ENCODE measurements at places on chromosomes 12 and 14. TPM values are rescaled to one million over a fixed set of nuclear protein-coding genes. Genes with fewer than 3 reads are reported as not detected.

The ENDOU gene
- not detected for total RNA-seq

DNA sequence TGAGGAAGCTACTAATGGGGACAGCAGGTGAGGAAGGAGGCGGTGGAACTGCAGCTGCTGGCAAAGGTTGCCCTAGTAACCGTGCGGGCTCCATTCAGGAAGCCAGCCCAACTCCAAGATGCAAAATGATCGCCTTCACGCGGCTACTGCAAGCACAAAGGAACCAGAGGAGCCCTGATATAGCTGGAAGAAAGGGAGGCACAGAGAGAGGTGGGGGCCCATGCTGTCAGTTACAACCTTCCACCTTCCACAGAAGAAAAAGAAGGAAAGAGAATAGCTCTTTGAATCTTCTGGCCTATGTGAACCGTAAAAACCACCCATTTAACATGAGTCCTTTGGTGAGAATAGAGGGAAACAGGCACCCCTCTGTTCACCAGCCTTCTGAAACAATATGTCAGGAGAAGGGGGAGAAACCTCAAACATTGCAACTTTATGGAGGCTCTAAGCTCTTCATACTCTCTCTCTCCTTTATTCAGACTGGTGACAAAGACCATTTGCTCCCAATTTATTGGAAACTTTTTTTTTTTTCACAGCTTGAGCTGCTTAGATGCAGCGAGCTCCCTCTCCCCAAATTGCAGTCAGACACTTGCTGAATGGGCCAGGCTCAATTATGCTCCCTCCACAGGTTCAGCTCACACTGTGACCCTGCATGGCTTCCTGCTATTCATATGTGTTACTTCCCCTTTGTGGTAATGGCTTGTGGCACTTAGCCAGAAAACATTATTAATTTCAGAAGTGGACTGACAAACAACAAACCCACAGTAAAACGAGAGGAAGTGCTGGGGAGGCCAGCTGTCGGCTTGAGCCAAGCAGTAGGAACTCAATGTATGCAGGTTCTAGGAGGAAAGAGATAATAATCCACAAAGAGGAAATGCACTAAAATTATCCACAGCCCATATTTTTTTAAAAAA lies 6.2 kb downstream of the DUSP6 start:
- peaks cover 3% of the 10 kb centered on the region for H3K36me3 ChIP-seq
- peak overlapping the region; percentile 40 for H3K27ac ChIP-seq
- DNase-seq, result no peak
- peaks cover 30% of the 10 kb centered on the region for H3K4me1 ChIP-seq
- H3K27me3 ChIP-seq, result no peaks in the 10 kb centered on the region

DNA sequence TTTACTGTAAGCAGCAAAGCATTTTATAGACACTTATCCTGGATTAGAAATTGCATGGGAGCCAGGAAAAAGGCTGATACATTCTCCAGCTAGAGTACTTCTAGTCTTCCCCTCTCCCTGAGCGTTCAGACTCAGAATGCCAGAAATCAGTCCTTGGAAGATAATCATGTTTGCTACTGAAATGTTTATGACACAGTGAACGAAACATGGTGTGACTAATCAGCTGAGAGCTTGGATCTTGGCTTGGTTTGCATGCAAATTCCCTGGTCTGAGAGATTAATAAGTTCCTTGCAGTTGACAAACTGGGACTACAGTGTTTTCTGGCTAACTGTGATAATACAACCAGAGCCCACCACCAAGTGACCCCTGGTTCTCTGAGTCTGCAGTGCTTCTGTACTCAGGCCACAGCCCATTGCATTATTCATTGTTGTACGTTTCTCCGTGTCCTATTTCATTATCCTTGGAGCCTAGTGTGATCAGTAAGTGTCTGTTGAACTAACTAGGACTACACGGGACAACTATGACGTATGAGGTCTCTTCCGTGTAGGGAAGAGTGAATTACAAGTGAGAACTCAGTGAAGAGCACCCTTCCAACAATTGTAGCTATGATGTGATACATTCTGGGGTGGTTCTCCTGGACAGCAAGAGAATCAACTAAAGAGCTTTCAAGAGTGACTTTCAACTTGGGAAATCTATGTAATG lies 34.6 kb upstream of the EVL start:
- peak; percentile 30 for DNase-seq
- H3K4me3 ChIP-seq, result no peak overlapping the region
- no peaks in the 10 kb centered on the region for H3K27me3 ChIP-seq

GRCh38 chr14:34398024-34398423 lies 64.0 kb downstream of the SPTSSA start:
- H3K27ac ChIP-seq, result no peak overlapping the region
- H3K36me3 ChIP-seq, result no peaks in the 10 kb centered on the region
- no peak overlapping the region for H3K4me3 ChIP-seq
- no peaks in the 10 kb centered on the region for H3K4me1 ChIP-seq

The SLC5A8 gene
- not detected for total RNA-seq

DNA sequence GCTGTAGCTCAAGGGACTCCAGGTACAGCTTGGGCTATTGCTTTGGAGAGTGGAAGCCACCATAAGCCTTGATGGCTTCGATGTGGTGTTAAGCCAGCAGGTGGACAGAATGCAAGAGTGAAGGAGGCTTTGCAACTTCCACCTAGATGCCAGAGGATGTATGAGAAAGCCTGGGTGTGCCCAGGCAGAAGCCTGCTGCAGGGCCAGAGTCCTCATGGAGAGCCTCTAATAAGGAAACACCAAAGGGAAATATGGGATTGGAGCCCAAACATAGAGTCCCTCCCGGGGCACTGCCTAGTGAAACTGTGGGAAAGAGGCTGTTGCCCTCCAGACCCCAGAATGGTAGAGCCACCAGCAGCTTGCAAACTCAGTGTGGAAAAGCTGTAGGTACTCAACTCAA lies 9.8 kb upstream of the DICER1 start:
- no peaks in the 10 kb centered on the region for H3K4me1 ChIP-seq
- no peak for DNase-seq
- no peak overlapping the region for H3K27ac ChIP-seq
- no peaks in the 10 kb centered on the region for H3K27me3 ChIP-seq

GRCh38 chr12:25585662-25586061 lies 32.6 kb upstream of the LMNTD1 start:
- no peak overlapping the region for H3K27ac ChIP-seq
- H3K4me1 ChIP-seq, result no peaks in the 10 kb centered on the region
- H3K27me3 ChIP-seq, result peaks cover 2% of the 10 kb centered on the region
- H3K36me3 ChIP-seq, result no peaks in the 10 kb centered on the region
- H3K4me3 ChIP-seq, result no peak overlapping the region
- DNase-seq, result no peak

The PLBD2 gene
- total RNA-seq, result 69.7 TPM

GRCh38 chr14:59656473-59656872 lies 79.9 kb upstream of the CCDC175 start:
- no peak overlapping the region for H3K27ac ChIP-seq
- no peaks in the 10 kb centered on the region for H3K36me3 ChIP-seq
- no peaks in the 10 kb centered on the region for H3K4me1 ChIP-seq
- no peaks in the 10 kb centered on the region for H3K27me3 ChIP-seq
- no peak for DNase-seq

The SYCP3 gene
- not detected for total RNA-seq

DNA sequence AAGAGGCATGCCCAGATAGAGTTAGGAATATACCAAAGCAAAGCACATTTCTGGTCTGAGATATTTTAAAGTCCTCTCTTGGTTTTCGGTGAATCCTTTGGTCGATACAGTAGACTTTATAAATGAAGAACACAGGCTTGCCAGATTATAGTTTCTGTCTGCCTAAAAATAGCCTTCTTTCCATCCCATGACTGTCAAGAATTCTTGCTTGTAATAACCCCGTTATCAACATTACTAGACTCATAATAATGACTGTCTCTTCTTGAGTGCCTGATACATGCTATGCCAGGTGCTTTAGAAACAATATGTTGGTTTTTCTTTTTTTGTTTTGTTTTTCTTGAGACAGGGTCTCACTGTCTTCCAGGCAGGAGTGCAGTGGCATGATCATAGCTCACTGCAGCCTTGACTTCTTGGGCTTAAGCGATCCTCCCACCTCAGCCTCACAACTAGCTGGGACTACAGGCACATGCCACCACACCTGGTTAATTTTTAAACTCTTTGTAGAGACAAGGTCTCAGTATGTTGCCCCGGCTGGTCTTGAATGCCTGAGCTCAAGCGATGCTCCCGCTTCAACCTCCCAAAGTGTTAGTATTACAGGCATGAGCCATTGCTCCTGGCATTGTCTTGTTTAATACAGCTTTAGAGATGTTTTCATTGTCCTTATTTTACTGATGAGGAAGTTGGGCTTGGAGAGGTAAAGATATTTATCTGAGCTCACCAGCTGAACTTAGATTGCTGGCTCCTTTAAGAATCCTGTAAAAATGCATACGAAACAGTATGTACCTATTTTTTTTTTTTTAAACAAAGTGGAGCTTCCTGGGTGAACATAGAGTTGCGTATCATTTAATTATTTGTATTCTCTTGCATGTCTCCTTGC lies 30.4 kb downstream of the CHST11 start:
- H3K4me1 ChIP-seq, result no peaks in the 10 kb centered on the region
- H3K36me3 ChIP-seq, result no peaks in the 10 kb centered on the region
- no peak overlapping the region for H3K27ac ChIP-seq
- H3K4me3 ChIP-seq, result no peak overlapping the region
- no peak for DNase-seq

The AMN gene
- 0.44 TPM for total RNA-seq

The NTF3 gene
- total RNA-seq, result not detected

GRCh38 chr12:51820526-51821439 lies 27.7 kb downstream of the FIGNL2 start:
- no peaks in the 10 kb centered on the region for H3K27me3 ChIP-seq
- no peaks in the 10 kb centered on the region for H3K4me1 ChIP-seq
- peak overlapping the region; percentile 53 for H3K4me3 ChIP-seq
- DNase-seq, result no peak
- peak overlapping the region; percentile 20 for H3K27ac ChIP-seq

DNA sequence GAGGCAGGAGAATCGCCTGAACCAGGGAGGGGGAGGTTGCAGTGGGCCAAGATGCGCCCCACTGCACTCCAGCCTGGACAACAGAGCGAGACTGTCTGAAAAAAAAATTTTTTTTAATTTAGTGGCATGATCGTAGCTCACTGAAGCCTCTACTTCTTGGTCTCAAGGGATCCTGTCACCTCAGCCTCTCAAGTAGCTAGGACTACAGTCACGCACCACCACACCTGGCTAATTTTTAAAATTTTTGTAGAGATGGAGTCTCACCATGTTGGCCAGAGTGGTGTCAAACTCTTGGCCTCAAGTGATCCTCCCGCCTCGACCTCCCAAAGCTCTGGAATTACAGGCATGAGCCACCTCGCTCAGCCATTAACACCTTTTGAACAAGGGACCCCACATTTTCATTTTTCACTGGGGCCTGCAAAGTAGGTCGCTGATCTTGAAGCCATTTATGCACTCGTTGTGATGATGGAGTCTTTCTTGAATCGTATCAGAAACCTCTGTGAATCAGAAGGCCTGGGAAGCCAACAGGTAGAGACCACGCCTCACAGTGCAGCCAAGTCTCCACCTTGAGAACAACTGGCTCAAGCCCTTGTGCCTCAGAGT lies 5.9 kb downstream of the HCAR1 start:
- no peak overlapping the region for H3K27ac ChIP-seq
- no peaks in the 10 kb centered on the region for H3K36me3 ChIP-seq
- H3K4me1 ChIP-seq, result no peaks in the 10 kb centered on the region
- H3K4me3 ChIP-seq, result no peak overlapping the region

DNA sequence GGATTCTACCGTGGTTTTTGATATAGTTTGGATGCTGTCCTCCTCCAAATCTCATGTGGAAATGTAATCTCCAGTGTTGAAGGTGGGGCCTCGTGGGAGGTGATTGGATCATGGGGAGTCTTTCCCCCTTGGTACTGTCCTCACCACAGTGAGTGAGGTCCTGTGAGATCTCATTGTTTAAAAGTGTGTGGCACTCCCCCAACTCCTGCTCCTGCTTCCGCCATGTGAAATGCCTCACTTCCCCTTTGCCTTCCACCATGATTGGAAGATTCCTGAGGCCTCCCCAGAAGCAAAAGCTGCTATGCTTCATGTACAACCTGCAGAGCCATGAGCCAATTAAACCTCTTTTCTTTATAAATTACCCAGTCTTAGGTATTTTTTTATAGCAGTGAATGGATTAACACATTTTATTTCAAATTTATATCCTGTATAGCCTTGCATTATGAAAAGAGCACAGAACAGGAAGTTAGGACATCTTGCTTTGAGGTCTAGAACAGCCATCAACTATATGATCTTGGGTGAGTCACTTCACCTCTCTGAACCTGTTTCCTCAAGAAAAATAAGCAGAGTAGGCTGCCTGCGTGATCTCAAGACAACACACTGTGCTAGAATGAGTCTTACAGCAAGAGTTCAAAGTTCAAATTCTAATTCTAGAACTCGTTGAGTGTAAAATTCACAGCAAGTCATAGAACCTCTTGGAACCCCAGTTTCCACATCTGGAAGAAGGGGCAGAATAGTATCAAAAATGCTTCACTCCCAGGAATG lies 160.9 kb upstream of the EEA1 start:
- H3K27me3 ChIP-seq, result no peaks in the 10 kb centered on the region
- no peaks in the 10 kb centered on the region for H3K4me1 ChIP-seq
- no peaks in the 10 kb centered on the region for H3K36me3 ChIP-seq
- peak overlapping the region; percentile 1 for H3K27ac ChIP-seq
- peak; percentile 72 for DNase-seq

DNA sequence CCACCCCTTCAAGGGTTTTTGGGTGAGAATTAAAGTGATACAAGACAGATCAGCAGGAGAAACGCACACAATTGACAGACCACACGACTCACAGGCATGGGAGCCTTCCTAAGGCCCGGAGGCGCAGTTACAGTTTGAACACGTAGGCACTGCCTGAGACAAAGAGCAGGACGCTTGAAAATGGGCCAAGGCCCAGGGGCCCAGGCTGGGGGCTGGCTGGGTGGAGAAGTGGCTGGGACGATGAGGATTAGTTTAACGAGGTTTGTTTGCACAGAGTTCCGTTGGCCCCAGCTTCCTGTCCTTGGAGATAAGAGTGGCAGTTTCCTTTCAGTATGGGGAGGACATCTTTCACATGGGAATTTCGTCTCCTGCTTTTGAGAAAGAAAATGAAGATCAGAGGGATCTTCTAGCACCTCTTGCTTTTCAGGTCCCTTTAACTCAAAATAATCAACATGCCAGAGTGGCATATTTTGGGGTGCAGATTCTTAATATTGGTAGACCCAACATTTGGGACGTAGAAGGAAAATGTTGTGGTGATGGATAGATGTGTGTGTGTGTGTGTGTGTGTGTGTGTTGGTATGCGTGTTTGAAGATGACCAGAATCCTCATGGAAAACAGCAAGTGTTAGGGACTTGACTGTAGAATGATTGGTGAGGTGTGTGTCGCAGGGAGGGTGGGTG lies 44.6 kb downstream of the DLK1 start:
- no peaks in the 10 kb centered on the region for H3K27me3 ChIP-seq
- no peaks in the 10 kb centered on the region for H3K36me3 ChIP-seq
- H3K4me1 ChIP-seq, result no peaks in the 10 kb centered on the region

GRCh38 chr12:124561231-124561630 lies 6.2 kb downstream of the NCOR2 start:
- peaks cover 76% of the 10 kb centered on the region for H3K4me1 ChIP-seq
- H3K36me3 ChIP-seq, result no peaks in the 10 kb centered on the region
- H3K4me3 ChIP-seq, result no peak overlapping the region
- DNase-seq, result no peak

- H3K4me3 ChIP-seq, result no peak overlapping the region
- H3K27ac ChIP-seq, result no peak overlapping the region
- no peaks in the 10 kb centered on the region for H3K36me3 ChIP-seq
- no peak for DNase-seq
- 0 out of 2 replicates have a peak, but pooled peaks cover 2% of the 10 kb centered on the region for H3K27me3 ChIP-seq
- no peaks in the 10 kb centered on the region for H3K4me1 ChIP-seq
These were observed 358.7 kb downstream of the FUT8 start for GRCh38 chr14:65771271-65771670.

All from Panc1 (cell line).